CD14-positive monocyte (primary cell): ENCODE measurements at places on chromosomes 3 and 15. TPM values are rescaled to one million over a fixed set of nuclear protein-coding genes. Genes with fewer than 3 reads are reported as not detected.

GRCh38 chr3:194203482-194204041 is 67.6 kb downstream of the HES1 start:
- DNase-seq, result peak; percentile 24

DNA sequence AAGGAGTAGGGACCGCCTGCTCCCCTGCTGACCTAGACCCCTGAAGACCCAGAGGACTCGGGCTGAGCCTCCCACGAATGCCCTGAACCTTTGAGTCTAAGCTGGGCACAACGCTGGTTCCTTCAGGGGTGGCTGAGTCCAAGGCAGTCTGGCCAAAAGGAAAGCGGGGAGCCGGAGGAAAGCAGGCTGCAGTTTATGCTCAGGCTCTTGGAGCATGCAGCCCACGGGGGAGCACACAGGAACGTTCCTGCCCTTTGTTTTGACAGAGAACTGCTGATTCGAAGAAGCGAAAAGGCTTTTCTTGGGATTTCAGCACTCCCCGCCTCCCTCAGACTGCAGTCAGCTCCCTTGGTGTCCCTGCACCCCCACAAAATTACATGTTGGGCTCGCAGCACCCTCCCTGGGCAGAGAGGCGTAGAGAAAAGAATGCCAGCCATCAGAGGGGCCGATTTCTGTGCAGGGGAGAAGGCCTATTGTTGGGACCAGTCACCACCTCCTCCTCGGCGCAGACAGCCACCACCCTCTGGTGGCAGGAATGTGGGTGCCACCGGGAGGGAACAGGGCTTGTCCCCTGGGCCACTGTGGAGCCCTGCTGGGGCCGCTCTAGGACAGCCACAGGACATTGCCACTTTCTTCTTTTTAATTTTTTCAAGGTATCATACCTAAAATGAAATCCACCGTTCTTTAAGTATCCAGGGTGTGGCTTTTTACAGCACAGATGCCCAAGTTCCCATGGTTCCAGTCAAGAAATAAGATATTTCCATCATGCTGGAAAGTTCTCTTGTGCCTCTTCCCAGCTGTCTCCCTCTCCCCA is 72.2 kb downstream of the SMAD6 start:
- peak; percentile 22 for DNase-seq

DNA sequence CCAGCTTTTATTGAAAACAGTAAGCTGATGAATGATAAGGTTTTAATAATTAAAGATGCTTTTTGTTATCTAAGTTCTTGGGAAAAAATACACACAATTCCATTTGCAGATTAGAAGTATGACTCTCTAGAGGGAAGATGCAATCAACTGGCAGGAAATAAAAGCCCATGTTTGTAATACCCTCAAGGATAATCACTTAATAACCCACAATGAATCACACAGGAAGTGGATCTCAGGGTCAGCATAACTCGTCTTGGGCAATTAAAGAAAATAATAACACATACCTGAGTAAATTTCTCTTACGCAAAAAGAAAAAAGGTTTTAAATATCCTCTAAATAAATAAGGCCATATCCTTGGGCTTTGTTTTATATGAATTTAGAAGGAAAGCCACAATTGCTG is 9.4 kb upstream of the EID1 start:
- no peak for DNase-seq

Gene DNASE1L3
- polyA plus RNA-seq, result 0.06 and 0.19 TPM in 2 replicates

Gene PLIN1
- polyA plus RNA-seq, result 0.10 and 0.12 TPM in 2 replicates

DNA sequence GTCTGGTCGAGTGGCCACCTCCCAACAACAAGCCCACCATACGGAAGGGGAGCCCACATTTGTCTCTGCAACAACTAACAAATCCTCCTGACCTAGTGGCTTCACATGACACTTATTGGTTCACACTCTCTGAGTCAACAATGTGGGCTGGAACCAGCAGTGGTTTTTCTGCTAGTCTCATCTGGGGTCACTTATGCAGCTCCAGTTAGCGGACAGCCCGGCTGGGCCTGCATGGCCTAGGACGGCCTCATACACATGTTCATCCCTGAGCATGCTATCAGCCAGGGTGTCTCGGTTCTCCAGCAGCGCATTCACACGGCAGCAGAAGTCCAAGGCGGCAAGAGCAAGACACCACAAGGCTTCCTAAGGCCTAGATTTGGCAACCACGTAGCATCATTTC is 281.7 kb downstream of the XXYLT1 start:
- DNase-seq, result no peak

DNA sequence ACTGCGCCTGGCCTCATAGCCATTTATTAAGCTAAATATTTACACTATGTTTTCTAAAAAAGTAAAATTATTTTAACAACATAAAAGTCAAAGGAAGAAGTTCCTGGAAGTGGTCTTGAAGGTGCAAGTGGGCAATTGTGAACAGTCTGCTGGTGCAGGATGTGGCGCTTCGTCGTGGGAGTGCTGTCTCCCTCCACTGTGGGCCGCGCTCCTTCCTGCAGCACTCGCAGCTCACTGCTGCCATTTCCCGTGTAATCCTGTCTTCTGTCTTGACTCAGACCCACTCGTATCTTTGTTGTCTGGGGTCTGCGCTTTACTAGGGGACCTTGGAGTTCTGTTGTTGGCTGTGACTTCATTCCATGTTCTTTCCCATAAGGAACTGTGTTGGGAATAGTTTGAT is 56.3 kb downstream of the APBA2 start:
- DNase-seq, result no peak

DNA sequence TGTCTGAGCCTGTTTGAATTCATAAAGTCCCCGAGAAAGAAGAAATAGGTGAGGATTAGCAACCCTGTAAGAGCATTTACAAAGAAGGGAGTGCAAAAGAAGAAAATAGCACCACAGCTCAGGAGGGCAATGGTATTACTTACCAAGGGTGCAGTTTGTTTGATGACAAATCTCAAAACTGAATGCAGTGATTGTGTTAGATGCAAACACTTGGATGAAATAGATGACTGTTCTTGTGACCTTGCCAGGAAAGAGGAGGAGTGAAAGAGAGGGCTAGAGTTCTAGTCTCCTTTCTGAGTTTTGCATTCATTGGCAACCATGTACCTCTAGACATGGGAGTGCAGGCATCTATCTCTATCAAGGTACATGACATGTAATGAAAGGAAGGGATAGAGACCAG is 1030.8 kb upstream of the CFAP20DC start:
- DNase-seq, result no peak

- no peak for DNase-seq
Measured at GRCh38 chr3:38662544-38662943, 13.1 kb upstream of the SCN5A start.

Gene CCR3
- polyA plus RNA-seq, result 0.74 TPM

DNA sequence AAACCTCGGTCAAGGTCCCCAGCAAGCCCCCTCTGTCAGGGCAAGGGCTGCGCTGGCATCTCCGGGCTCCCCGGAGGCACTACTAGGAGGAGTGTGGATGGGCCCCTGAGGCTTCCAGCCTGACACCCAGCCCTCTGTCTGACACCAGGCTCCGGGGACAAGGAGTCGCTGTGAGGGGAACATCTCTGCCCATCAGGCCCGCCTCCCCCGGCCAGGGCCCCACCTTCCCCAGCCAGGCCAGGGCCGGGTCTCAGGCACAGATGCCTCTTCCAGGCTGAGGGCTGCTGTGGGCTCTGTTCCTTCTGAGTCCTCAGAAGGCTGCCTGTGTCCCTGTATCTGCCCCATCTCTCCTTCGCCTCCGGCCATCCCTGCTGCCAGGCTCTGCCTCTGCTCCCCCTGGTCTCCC is 15.8 kb downstream of the CSPG4 start:
- DNase-seq, result no peak

DNA sequence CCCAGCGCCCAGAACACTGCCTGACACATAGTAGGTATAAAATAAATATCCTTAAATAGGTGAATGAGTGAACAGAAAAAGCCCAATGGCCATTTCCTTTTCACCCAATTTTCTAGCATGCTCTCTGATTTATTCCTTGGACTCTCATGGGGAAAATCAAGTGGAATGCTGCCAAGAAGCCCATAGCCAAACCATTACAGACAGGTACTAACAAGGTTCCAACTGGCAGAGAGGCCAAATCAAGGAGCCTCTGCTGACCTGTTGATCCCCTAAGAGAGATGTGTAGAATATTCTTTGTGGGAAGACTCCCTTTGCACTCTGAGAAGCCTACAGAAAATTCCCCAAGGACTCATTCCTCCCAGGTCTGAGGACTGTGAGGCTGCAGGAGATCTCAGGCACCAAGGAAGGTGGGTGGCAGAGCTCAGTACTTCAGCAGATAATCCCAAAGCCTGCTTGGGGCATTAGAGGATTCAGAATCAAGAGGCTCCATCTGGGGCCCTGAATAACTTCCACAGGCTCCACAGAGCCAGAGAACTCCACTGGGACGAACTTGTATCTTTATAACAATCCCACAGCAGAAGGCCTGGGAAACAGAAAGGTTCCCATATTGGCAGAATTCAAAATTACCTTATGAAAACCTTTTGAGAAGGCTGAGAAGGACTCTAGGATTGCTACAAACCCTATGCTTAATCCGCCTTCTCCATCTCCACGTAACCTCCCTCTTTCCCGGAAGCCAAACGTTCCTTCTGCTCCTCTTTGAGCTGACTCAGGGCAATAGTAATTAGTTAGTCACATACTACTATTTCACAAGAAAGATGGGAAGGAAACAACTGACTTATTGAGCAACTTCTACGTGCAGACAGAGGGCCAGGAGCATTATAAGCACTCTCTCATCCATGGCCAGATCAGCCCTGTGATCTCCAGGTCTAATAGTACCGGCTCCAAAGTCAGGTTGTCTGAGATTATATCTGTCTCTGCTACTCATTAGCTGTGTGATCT is 34.5 kb downstream of the PRICKLE2 start:
- DNase-seq, result no peak

Gene PAQR9
- polyA plus RNA-seq, result not detected

Gene ATP13A5
- not detected for polyA plus RNA-seq

GRCh38 chr3:184289426-184289938 is 9.6 kb upstream of the PSMD2 start:
- peak; percentile 19 for DNase-seq

DNA sequence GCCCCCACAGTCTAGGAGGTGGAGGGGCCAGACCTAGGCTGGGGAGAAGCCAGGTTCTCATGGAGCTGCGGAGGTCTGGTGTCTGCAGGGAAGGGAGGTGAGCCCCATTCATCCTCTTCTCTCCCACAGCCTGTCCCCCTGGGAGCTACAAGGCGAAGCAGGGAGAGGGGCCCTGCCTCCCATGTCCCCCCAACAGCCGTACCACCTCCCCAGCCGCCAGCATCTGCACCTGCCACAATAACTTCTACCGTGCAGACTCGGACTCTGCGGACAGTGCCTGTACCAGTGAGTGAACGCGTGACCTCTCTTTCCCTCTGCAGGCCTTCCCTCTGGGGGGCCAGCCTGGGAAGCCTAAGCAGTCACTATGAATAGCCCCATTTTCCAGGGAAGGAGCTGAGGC is 14.1 kb downstream of the EPHB3 start:
- DNase-seq, result no peak

DNA sequence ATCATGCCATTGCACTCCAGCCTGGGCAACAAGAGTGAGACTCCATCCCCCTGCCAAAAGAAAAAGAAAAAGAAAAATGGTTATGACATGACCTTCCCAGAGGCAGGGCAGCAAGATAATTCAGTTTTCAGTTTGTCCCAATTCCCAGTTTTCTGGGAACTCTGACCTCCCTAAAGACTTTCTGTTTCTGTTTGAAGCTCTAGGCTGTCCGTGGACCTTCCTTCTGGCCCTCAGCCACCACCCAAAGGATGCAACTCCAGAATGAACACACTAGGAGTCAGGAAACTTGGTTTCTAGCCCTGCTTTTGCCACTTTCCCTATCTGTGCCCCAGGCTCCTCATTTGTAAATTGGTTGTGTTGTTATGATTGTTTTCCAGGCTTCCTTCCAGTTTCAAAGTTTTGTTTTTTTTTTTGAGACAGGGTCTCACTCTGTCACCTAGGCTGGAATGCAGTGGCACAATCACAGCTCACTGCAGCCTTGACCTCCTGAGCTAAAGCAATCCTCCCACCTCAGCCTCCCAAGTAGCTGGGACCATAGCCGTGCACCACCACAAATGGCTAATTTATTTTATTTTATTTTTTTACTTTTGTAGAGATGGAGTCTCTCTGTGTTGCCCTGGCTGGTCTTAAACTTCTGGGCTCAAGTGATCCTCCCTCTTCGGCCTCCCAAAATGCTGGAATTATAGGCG is 68.6 kb downstream of the CDC25A start:
- no peak for DNase-seq

DNA sequence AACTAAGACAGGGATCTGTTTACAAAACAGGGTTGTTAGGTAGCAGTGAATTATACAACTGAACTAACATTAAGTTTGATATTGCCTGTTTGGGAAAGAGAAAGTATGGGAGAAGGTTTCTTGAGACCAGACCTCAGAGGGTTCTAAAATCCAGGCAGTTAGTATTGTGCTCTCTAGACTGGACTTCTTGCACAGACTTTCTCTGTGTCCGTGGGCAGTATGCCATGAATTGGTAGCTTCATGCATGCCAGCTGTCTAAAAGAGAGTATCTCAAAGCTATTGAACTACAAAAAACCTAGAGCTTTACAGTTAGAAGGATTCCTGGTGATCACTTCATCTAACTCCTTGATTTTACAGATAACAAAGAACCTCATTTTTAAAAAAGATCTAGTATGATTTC is 12.5 kb downstream of the SAMD7 start:
- DNase-seq, result no peak

DNA sequence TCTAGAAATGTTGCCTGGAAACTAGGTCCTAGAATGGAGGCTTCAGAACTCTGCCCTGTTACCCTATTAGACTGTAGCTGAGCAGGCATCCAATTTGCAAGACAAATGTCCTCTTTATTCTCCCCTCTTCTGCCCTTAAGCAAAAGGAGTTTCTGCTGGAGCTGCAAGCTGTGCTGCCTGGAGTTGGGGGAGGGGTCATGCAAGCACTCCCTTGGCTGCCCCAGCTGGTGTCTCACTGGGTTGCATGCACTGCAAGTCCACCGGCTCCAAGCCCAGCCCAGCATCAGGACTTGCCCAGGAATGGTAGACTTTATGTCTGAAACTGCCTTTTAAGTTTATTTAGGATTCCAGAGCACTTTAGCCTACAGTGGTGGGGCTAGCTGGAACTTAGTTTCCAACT is 15.7 kb upstream of the RBP2 start:
- DNase-seq, result no peak

Gene LTK
- not detected for polyA plus RNA-seq

Gene MELTF
- polyA plus RNA-seq, result 0.36 TPM

Gene OR5H14
- polyA plus RNA-seq, result not detected

GRCh38 chr15:39665629-39666250 is 84.9 kb downstream of the THBS1 start:
- no peak for DNase-seq

Gene SECISBP2L
- 19.8 TPM for polyA plus RNA-seq

Gene LMLN
- 0.41 TPM for polyA plus RNA-seq

Gene ELP6
- 14.0 TPM for polyA plus RNA-seq

Gene SLC28A2
- not detected in 2 replicates for polyA plus RNA-seq

DNA sequence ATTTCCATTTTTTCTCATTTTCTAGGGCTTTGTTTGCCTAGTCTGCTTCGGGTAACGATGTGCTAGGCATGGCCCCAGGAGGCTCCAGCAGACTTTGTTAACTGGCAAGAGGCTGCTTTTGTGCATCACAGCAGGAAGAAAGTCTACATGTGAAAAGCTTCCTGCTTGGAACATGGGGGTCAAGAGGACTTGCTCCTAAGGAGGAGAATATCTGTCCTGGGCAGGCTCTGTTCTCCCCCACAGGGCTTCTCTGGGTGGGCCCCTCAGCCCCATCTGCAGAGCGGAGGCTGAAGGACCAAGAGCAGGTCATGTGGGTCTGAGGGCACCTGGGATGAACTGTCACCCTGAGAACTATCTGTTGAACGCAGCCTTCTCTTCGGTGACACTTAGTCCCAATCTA is 94.7 kb downstream of the CCNL1 start:
- DNase-seq, result no peak
